HuH-7.5 (cell line): ENCODE measurements at places on chromosomes 2 and 18.

DNA sequence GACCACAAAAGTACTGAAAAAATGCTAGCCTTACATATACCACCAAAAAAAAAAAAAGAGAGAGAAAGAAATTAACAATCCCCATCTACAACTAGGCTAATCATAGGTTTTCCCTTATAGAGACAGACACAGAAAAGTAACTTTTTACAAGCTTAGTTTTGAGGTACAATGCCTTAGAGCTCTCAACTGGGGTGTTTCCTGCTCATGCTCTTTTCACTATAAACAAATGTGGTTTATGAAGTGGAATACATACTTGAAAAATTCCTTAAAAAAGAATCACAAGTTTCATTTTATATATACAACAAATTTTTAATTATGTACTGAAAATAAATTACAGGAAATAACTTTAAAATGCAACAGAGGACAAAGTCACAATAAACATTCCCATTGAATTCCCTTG lies 82.5 kb downstream of the ATL2 start:
- no peak for DNase-seq

DNA sequence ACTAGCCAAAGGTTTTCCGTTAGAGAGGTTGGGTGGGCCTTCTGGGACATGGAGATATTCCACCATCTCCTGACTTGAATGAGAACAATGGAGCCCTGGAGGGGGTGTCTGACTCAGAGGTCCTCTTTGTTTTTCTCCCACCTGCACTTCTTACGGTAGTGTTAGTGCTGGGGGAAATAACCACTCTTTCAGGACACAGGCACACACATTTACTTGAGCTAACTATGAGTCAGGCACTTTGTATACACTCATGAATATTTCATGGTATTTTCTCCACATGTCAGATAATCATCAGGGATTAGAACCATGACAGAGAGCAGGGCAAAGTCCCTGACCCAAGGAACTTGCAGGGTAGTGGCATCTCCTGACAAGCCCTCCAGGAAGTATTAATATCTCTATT lies 439.1 kb downstream of the TSN start:
- DNase-seq = no peak

- no peak for DNase-seq
These were observed 62.0 kb upstream of the FZD7 start for GRCh38 chr2:201971531-201972228.

DNA sequence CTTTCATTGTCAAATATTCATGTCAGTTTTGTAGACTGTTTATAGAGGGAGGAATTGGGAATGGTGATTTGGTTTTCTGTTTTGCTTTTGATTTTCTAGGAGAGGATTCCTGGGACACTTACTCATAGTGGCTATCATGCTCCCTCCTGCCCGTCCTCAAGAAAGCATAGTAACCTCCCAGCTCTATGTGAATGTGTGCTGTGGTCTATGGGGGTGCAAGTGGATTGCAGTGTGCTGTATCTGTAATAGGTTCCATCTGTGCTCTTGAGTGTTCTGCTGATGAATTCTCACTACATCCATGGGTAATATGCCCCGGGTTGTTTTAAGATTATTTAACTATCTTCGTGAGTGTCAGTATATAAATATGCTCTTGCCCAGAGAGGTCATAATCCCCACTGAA lies 811.3 kb downstream of the CNTNAP5 start:
- no peak for DNase-seq

GRCh38 chr2:101814752-101815151 lies 117.2 kb downstream of the MAP4K4 start:
- no peak for DNase-seq

- no peak for DNase-seq
These were observed 158.1 kb downstream of the GALR1 start for GRCh38 chr18:77407733-77408132.

- no peak for DNase-seq
These were observed 76.2 kb downstream of the CYRIA start for GRCh38 chr2:16589465-16589864.

GRCh38 chr2:181627545-181627944 lies 29.4 kb downstream of the CERKL start:
- DNase-seq = no peak

GRCh38 chr2:97844311-97844859 lies 131.0 kb downstream of the ZAP70 start:
- no peak for DNase-seq

DNA sequence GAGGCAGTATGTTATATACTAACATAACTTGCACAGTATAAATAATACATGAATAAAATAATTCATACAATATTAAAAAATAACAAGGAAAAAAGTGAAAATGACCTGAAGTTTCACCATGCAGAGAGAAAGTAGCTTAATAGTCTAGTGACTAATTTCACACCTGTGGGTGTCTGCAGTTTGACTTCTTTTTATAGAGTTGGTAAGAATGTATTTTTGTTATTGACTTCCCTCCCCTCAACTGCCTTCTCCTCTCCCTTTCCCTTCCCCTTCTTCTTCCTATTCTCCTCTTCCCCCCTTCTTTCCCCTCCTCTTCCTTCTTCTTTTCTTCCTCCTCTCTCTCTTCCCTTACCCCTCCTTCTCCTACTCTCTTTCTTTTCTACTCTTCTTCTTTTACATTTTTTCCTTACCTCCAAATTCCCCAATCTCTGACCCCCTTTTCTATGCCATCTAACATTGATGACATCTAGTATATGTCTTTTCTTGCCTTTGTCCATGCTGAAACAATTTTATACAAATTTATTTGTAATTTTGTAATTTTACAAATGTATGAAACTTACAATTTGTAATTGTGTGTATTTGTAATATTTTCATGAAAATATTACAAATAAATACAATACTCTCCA lies 3.1 kb downstream of the DNAH6 start:
- DNase-seq = no peak

DNA sequence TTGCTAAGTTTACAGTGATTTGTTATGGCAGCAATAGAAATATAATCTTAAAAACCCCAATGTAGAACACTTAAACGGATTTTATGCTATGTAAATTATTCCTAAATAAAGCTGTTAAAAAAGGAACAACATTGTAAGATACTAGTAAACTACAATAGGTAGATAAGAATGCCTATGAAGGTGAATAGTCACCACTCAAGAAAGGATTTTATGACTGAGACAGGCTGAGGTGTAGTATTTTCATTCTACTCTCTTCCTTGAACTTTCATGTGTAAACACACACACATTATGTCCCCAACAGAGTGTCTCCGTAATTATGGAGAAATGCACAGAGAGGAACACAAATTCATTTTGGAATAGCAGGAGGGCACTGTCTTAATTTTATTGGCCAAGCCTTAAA lies 183.9 kb upstream of the ST6GAL2 start:
- DNase-seq = no peak

GRCh38 chr2:8679827-8680731 lies 1.8 kb upstream of the ID2 start:
- DNase-seq = peak; percentile 91

- no peak for DNase-seq
These were observed 41.2 kb downstream of the KYNU start for GRCh38 chr2:142918624-142919023.

GRCh38 chr2:60316381-60317033 lies 236.9 kb downstream of the BCL11A start:
- DNase-seq = peak; percentile 46

DNA sequence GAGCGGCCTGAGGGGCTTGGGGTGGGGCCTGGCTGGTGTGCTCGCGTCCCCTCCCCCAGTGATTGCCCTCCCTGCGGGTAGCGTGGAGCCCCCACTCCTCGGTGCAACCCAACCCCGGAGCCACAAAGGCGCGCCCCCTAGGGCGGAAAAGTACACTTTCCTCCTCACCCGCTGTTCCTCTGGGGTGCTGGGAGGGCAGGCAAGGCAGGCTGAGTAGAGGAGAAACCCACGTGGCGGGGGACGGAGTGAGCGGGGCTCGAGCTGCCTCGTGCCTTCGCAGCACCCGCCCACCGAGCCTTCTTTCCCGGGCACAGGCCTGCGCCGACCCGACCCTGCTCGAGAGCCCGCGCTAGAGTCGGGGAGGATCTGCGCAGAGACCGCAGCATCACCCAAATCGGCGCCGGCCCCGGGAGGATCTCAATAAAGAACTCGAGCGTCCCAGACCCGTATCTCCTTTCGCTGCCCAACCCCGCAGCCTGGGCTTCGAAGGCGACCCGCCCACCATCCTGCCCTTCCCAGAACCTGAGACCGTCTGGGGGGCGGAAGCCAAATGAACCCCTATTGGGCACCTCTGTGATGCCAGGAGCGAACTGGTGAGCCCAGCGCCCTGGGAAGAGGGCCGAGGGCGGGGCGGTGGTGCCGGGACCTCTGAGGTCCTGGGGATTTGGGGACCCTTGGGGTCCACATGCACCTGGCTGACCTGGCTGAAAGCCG lies 1.5 kb downstream of the UCN start:
- no peak for DNase-seq

GRCh38 chr2:112157472-112157871 lies 19.3 kb downstream of the FBLN7 start:
- no peak for DNase-seq

- no peak for DNase-seq
These were observed 68.6 kb upstream of the RPE start for GRCh38 chr2:209933499-209934483.

GRCh38 chr2:232994446-232994845 lies 18.6 kb downstream of the NGEF start:
- DNase-seq = no peak

- DNase-seq = no peak
These were observed 103.2 kb upstream of the MMADHC start for GRCh38 chr2:149690825-149691224.

DNA sequence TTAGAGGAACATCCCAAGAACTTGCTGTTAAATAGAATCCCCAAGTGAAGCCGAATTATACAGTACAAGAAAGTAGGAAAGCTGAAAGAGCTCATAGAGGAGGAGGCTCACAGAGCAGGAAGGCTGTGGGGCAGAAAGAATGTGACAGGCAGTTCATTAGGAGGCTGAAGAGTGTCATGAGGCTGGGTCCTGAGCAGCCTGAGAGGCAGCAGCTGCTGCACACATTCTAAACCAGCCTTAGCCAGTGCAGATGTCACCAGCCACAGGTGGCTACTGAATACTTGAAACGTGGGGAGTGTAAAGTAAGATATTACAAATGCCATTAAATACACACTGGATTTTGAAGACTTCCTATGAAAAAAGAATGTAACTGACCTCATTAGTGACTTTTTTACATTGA lies 490.2 kb upstream of the KLHL29 start:
- DNase-seq = no peak

DNA sequence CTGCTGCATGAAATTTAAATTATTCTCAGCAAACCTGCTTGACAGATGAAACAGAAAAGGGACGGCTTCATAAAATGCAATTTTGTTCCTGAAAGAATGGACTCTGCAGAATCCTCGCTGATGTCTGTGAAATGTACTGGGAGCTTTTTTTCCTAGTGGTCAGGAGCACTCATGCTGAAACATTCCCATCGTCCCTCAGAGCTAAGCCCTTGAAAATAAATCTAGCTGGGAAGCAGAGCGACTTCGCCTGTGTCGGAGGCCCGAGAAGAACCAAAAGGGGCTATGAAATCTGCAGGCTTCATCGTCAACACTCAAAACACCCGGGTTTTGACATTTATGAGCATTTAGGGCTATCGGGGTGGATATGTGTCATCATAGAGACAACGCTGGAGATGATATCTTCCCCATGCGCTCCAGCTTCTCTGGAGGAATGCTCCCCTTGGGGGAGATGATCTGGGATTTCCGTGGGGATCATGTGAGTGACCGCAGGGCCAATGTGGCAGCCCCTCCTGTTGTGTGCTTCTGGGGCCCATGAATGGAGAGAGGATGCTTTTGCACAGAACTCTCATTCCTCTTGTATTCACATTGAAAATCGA lies 182.3 kb downstream of the KLHL29 start:
- no peak for DNase-seq

DNA sequence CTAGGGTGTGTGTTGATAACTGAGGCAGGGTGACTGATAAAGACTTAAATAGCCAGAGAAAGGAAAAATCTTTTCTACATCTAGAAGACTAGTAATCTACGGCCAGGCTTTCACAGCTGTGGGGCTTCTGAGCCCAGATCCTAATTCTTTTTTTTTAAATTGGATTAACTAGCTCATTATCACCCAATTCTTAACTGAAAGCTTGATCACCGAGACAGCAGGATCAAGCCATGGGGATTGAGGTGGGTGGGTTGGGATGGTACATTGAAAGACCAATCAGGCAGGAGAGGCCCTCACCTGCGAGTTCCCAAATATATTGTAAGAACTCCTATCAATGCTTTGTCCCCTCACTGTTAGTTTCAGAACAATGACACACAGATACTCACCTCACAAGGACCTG lies 20.0 kb upstream of the NFE2L2 start:
- no peak for DNase-seq

- no peak for DNase-seq
These were observed 110.1 kb downstream of the GALNT1 start for GRCh38 chr18:35691625-35692024.

DNA sequence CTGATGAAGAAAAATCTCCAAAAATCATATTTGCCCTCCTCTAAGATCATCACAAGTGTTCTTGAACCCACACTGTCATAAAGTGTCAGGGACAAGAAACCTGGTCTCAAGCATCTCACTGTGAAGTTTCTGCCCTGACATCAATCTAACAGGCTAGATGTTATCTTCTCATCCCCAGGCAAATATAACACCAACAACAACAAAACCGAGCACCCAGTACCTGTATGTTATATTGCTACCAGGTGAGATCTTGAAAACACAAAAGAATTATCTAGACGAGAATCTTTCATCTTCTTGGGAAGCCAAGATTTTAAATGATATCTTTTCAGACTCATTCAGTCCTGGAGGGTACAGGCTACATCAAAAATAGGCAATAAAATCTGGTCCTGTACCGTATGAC lies 8.8 kb upstream of the MAP4K3 start:
- DNase-seq = no peak

- DNase-seq = no peak
These were observed 547.1 kb upstream of the GCFC2 start for GRCh38 chr2:76257802-76258201.

- no peak for DNase-seq
These were observed 53.2 kb downstream of the DIS3L2 start for GRCh38 chr2:232014681-232015080.

GRCh38 chr18:56691530-56691929 lies 40.4 kb downstream of the WDR7 start:
- no peak for DNase-seq

DNA sequence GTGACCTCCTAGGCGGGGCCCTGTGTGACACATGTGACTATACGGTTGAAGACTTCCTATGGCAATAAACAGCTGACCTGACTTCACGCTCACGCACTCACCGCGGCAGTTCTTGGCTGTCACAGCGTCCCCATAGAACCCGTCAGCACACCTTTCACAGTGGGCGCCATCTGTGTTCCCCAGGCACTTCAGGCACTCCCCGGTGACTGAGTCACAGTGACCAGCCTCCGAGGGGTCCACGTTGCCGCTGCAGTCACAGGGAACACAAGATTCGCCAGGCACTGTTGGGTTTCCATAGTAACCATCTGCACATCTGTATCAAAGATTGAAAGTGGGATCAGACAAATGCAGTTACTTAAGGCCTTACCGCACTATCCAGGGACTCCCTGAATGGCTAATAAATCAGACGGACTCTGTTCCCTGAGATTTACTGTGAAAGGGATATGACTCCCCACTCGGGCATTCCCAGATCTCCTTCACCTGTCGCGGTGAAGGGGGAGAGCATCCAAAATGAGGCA lies 94.5 kb downstream of the LAMA1 start:
- no peak for DNase-seq
